ENCODE measurements at places on chromosomes 13 and 19.

- DNase-seq = no peak
These were observed 18.1 kb upstream of the OLFM4 start for GRCh38 chr13:53010374-53011105.

DNA sequence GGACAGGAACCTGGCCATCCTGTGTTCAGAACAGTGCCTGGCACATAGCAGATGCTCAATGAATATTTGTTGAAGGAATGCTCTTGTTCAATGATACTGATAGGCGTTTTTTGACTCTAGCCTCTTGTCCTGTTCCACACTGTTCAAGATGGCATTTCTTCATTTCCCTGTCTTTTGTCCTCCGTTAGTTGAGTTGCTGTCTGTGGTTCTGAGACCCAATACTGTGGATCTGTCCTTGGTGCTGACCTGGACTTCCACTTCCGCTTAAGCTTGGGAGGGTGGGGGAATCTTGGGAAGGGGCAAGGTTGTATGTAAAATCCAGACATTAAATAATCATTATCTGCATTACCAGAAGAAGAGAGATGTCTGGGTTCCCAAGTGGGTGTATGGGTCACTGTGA, 8.3 kb upstream of the KCNN4 start:
- DNase-seq = peak; percentile 68

DNA sequence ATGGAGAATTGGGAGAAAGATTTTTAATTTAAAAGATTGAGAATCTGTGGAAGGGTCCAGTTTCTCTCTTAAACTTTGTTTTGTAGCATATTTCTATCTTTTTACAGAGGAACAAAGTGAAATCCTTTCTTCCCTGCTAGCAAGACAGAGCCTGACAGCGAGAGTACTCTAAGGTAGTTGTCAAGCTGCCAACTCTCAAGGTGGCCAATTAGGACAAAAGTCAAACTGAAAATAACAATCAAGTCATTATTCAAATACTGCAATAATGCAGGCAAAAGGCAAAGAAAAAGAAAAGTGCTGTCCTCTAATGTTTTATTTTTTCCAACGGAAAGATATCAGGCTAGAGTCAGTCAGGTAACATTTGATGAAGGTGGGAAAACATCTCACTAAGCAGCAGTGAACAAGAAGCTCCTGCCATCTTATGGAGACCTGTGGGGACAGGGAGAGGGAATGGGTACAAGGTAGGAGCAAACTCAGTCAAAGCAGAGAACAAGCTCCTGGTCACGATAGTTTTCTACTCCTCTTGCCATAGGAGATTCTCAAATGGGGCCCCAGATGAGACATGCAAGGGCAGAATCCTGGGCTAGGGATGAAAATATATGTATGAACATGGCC, 801.9 kb upstream of the SLITRK1 start:
- no peak for DNase-seq

DNA sequence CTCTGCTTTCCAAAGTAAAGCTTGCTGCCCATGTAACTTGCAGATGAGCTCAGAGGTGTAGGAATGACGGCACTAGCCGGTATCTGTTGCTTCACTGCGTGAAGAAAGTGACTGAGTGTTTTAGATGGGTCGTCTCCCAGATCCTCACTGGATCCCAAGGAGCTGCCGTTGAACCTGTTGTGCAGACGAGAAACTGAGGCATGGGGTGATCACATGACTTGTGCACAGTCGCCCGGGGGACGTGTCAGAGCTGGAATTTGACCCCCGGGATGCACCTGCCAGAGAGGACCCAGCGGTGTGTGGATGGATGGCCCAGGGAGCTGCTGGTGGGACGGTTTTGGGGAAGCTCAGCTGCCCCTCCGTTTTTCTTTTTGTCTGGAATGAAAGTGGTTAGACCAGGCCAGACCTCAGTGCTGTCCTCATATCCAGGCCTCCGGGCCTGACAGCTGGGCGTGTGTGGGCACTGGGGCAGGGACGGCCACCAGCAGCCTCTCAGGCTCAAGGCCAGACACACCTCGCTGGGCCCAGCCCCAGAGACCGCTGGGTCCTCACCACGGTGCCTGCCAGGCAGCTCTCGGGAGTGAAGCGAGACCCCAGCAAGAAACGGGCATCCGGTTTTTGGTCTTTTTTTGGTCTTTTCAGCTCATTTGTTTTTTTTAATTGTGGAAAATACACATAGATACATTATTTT, 12.5 kb downstream of the ARID3A start:
- DNase-seq = no peak

DNA sequence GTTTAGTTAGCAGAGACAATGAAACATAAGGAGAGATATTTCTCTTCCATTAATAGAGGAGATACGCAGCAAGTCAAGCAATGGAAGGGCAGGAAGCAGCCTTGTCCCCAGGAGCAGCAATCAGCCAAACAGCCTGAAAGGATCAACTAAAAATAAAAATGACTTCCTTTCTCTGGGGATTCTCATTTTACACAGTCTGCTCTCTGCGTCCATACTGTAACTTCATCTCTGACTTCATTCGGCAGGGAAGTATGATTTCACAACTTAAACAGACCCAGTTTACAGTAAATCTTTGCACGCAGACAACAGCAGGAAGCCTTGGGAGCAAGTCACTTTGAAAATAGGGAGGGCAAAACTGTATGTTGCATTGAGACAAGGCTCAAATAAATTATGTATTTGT, 826.7 kb downstream of the DIAPH3 start:
- peak; percentile 40 for DNase-seq

DNA sequence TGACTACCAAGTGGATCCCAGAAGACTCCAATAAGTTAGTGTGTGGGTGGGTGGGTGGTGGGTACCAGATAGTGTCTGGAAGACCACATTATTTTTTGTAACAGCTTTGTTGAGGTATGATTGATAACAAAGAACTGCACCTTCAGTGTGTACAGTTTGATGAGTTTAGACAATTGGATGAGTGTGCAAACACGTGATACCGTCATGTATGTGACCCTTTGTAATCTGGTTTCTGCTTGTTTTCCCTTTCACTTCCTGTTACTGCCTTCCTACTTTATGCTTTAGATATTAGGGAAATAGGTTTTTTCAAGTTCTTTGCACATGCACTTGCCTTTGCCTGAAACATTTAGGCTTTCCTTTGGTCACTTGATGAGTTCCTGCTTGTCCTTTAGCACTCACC, 8.5 kb downstream of the RPL21 start:
- DNase-seq = peak; percentile 19

GRCh38 chr19:46159418-46160232, 11.6 kb downstream of the IGFL2 start:
- no peak for DNase-seq

DNA sequence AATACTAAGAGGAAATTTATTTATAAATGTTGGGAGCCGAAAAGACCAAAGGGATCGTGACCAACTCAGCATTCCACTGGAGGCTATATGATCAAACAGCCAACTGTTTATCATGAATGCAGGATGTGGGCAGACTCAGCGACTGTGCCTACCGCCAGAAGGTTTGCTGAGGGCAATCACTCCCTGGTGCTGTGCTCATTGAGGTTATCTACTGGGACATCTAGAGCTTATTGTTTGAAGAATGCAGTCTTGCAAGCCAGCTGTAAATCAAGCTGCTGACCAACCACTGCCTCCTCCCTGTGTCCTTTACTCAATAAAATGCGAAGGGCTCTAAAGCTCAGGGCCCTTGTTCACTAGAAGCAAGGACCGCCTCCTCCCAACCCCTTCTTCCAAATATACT, 8.5 kb upstream of the XPO4 start:
- no peak for DNase-seq

GRCh38 chr13:47409778-47410177, 512.9 kb upstream of the HTR2A start:
- no peak for DNase-seq

DNA sequence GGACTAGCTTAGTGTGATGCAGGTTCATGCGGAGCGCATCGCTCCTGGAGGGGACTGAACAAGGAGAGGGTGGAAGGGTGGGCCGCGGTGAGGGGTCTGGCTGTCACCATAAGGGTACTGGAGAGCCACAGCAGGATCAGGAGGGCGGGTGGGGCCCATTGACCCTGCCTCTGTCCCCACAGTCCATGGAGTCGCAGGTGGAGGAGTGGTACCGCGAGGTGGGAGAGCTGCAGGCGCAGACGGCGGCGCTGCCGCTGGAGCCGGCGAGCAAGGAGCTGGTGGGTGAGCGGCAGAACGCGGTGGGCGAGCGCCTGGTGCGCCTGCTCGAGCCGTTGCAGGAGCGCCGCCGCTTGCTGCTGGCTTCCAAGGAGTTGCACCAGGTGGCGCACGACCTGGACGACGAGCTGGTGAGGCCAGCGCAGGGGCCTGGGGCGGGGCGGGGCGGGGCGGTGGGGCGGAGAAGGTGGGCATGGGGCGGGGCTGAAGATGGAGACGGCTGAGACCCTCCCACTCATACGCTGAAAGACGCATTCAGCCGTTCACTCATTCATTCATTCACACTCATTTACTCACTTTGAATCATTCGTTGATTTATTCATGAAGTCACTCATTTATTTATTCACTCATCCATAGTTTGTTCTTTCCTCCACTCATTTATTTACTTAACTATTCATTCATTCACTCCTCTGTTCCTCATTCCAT, 27.5 kb upstream of the SHKBP1 start:
- DNase-seq = peak; percentile 45

GRCh38 chr19:55432241-55432959, 10.7 kb downstream of the SHISA7 start:
- DNase-seq = no peak

DNA sequence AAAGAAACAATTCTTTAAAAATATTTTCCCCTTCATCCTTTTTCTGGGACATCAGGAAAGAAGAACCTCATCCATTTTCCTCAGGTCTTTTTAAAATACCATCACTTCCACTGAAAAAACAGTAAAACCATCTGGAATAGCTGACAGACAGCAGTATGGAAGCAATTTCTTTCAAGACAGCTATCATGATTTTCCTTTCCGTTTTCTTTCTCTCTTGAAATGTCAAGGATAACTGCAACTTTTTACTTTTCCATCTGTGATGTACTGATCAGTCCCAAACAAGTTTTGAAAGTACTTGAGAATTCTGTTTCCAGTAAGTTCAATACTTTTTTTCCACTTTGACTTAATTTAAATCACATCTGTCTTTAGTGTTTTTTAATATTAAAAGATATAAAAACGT, 211.2 kb downstream of the LHFPL6 start:
- DNase-seq = no peak

DNA sequence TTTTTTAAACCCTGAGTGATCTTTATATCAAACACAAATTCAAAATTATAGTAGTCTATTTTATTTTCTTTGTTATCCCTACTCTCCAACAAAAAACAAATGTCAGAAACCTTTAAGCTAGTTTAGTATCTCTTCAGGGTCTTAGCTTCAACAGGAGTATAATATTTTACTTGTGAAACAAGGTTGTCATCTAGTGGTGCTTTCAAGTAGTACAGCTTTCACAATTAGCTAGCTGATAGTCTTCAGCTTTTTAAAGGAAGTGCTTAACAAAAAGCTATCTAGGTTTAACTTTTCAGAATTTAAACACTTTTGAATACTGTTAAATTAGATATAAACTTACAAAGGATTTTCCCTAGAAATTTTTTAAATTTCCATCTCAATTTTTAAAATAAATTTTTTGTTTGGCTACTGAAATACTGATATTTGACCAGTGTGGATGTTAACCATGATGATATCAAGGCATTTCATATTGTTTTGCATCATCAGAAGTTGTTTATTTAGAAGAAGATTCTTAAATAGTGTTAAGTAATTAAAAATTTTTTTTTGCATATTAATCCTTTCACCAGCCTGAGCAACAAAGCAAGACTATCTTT, 34.2 kb downstream of the TDRD3 start:
- DNase-seq = peak; percentile 81

DNA sequence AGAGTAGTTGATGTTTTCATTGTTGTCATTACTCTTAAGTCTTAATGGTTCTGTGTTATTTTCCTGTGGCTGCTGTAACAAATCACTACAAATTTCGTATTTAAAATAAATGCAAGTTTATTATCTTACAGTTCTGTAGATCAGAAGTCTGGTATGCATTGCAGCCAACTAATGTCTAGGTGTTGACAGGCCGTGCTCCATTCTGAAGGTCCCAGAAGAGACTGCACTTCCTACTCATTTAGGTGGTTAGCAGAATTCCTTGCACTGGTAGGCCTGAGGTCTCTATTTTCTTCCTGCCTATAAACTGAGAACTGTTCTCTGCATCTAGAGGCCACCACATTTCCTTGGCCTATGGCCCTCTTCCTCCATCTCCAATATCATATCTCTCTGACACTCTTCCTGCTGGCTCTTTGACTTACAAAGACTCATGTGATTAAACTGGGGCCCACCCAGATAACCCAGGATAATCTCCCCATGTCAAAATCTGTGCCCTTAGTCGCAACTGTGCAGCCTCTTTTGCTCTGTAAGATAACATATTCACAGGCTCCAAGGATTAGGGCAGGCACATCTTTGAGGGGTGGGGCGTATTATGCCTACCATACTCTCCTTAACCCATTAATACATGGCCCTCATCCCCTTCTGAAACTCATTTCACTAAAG, 468.4 kb downstream of the FOXO1 start:
- DNase-seq = peak; percentile 59

GRCh38 chr13:98525456-98526181, 51.3 kb downstream of the STK24 start:
- no peak for DNase-seq

GRCh38 chr13:76992548-76993001, 694 bp downstream of the CLN5 start:
- peak; percentile 43 for DNase-seq

- DNase-seq = peak; percentile 38
These were observed 62.7 kb downstream of the SIPA1L3 start for GRCh38 chr19:37969695-37970094.

GRCh38 chr19:51392701-51393100, 2.3 kb upstream of the C19orf84 start:
- DNase-seq = no peak

DNA sequence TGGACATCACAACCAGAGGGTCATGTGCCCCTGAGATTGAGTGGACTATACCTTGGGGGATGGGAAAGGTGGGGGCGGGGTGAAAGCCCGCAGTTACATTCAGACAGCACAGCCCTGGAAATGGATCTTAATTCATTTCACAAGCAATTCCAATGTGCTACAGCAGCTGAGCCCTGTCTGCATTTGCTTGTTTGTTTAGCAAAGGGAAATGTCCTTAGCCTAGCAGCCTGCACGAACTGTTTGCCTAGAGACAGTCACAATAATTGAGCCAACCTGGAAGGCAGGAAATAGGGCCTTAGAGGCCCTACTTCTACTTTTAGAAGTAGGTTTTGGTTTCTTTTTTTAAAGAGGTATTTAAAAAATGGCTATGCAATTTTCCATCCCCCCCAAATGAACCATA, 177.3 kb upstream of the KL start:
- DNase-seq = peak; percentile 29

DNA sequence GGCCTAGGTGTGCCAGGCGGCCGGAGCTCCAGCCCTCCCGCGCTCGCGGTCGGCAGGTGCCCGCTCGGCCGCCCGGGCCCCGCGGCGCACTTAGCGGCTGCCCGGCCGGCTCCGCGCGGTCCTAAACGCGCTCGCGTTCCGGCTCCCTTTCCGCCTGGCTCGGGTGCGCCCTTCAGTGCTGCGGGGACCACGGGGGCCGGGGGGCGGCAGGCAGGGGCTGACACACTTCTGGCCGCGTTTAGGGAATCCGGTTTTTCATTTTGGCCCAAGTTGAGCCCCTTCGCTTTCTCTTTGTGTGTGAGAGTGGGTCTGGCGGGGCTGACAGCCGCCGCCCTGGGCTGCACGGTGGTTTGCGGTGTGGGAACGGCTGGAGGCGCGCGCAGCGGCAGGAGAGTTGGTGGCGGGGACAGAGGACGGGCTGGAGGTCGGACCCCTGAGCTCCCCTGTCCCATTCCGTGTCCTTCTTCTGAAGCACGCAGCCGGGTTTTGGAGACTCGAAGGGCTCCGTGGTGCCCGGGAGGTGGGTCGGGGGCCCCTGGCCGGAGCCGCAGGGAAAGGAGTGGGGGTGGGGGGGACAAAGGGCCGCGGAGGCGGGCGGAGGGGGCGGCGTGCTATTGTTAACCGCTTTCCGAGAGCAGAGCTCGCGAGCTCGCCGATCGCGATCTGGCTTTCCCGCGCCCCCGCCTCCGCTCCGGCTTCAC, 3.1 kb downstream of the FGF9 start:
- DNase-seq = peak; percentile 37

All from cardiac fibroblast (primary cell).